Mucosa of descending colon (tissue), 3 donors: ENCODE measurements at places on chromosomes 13 and 19. TPM values are rescaled to one million over a fixed set of nuclear protein-coding genes. Genes with fewer than 3 reads are reported as not detected.

DNA sequence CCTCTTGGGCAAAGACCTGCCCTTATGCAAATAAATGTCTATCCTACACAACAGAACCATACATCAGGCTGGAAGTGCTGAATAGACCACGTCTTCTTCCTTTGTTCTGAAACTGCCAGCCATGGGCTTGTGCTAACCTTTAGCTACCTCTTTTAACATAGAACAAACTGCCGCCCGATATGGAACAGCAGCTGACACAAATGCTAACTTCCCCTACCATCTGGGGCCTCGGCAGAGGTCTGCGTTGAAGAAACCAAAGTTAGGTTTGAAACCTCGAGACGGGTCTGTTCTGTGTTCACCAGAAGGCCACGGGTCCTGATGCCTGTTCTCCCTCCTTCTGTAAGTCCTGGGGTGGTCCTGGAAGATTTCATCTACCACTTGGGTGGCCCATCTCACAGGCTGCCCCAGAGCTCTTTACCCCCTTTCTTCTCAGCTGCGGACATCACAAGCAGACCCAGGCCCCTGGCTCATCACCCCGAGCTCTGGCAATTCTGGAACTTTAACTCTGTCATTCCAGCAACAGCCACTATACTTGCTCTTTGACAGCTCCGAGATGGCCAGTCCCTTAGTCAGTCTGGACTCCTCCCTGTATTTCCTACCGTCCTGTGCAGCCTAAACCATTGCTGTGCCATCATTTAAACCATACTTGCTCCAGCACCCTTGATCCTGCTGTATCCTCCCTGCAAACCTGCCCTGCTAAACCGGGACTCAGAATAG lies 146.7 kb downstream of the USP12 start:
- DNase-seq, result no peak

GRCh38 chr19:48190288-48190884 lies 19.9 kb downstream of the ZSWIM9 start:
- no peak for DNase-seq

The SOX1 gene
- not detected for total RNA-seq

DNA sequence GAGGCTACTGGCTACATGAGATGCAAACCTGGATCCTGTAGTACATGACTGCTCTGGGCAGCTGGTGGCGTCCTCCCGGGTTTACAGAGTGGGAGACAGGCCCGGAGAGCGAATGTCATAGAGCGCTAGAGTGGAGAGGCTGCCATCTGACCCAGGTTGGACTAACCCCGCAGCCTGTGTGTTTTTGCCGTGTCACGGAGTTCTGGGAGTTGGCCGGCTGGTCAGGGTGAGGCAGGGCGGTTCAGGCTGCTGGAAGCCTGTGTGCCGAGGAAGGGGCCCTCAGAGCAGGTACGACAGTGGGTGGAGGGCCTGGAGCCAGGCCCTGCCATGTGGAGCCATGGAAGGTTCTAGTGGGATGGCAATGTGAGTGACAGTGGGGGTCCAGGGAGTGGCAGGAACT lies 12.5 kb downstream of the CRTC1 start:
- DNase-seq, result no peak

The NOVA2 gene
- 0.55 TPM for total RNA-seq

The PRTN3 gene
- not detected for total RNA-seq

The PCP2 gene
- total RNA-seq, result not detected

GRCh38 chr19:34480971-34481841 lies at the start of gene WTIP:
Gene WTIP, plus strand, starts transcription at chr19:34481758. Its CDS starts 217 bp downstream, at chr19:34481975.
- no peak for DNase-seq

GRCh38 chr13:59674616-59675015 lies 489.1 kb downstream of the DIAPH3 start:
- no peak for DNase-seq

The TEX101 gene
- total RNA-seq, result 0.35 TPM

The FUT3 gene
- 128 TPM for total RNA-seq

GRCh38 chr13:23752111-23753001 lies 136.8 kb downstream of the MIPEP start:
- no peak for DNase-seq

GRCh38 chr13:77523834-77524728 lies 11.4 kb upstream of the SCEL start:
- DNase-seq, result no peak

- peak; percentile 92 for DNase-seq
Measured at GRCh38 chr19:1028062-1028926, 1.9 kb downstream of the CNN2 start.
